ENCODE measurements at places on chromosomes 7 and 10. TPM values are rescaled to one million over a fixed set of nuclear protein-coding genes. Genes with fewer than 3 reads are reported as not detected.

CALY gene
- 52.8 TPM for polyA plus RNA-seq

AZGP1 gene
- polyA plus RNA-seq: 21.4 TPM

VAX1 gene
- 0.48 TPM for polyA plus RNA-seq

NODAL gene
- 1.3 TPM for polyA plus RNA-seq

HGF gene
- polyA plus RNA-seq: 1.2 TPM

GSTK1 gene
- 82.8 TPM for polyA plus RNA-seq

PPP1R17 gene
- 0.46 TPM for polyA plus RNA-seq

KIAA1549 gene
- 31.8 TPM for polyA plus RNA-seq

KDM7A gene
- 5.5 TPM for polyA plus RNA-seq

LOXL4 gene
- 0.25 TPM for polyA plus RNA-seq

ACHE gene
- 9.3 TPM for polyA plus RNA-seq

ANK3 gene
- polyA plus RNA-seq: 22.3 TPM

RBAK gene
- 1.5 TPM for polyA plus RNA-seq

STEAP1B gene
- 2.9 TPM for polyA plus RNA-seq

ANKRD7 gene
- polyA plus RNA-seq: not detected

DNAJC30 gene
- 10.5 TPM for polyA plus RNA-seq

ERCC6 gene
- 4.2 TPM for polyA plus RNA-seq

AS3MT gene
- 16.8 TPM for polyA plus RNA-seq

COL13A1 gene
- polyA plus RNA-seq: 0.46 TPM

HOXA5 gene
- polyA plus RNA-seq: 25.3 TPM

CPED1 gene
- 0.22 TPM for polyA plus RNA-seq

ASZ1 gene
- polyA plus RNA-seq: not detected

SMNDC1 gene
- polyA plus RNA-seq: 22.3 TPM

SAMD8 gene
- 5.6 TPM for polyA plus RNA-seq

PRLHR gene
- polyA plus RNA-seq: not detected

OPN1SW gene
- polyA plus RNA-seq: not detected

BAMBI gene
- polyA plus RNA-seq: 71.5 TPM

UCMA gene
- polyA plus RNA-seq: not detected

ITPRID1 gene
- polyA plus RNA-seq: 0.24 TPM

PNLIP gene
- not detected for polyA plus RNA-seq

CALCR gene
- not detected for polyA plus RNA-seq

ACSL5 gene
- polyA plus RNA-seq: 5.0 TPM

KBTBD2 gene
- polyA plus RNA-seq: 27.5 TPM

ARPC1A gene
- polyA plus RNA-seq: 192 TPM

LEP gene
- polyA plus RNA-seq: not detected

HHEX gene
- 5.1 TPM for polyA plus RNA-seq

PRPS1L1 gene
- polyA plus RNA-seq: not detected

RAPGEF5 gene
- polyA plus RNA-seq: 22.4 TPM

ODAD2 gene
- 0.32 TPM for polyA plus RNA-seq

SPRN gene
- 9.2 TPM for polyA plus RNA-seq

GFRA1 gene
- 1.6 TPM for polyA plus RNA-seq

FAM241B gene
- 33.9 TPM for polyA plus RNA-seq

IRF5 gene
- 2.7 TPM for polyA plus RNA-seq

GRIFIN gene
- polyA plus RNA-seq: not detected

All from brain (organoid and tissue), 16 donors.